Stimulated activated CD4-positive, alpha-beta T cell treated with anti-CD3 and anti-CD28 coated beads, Interleukin-1b, Interleukin-23, amount 100 ng/mL, for 24 hours (primary cell): ENCODE measurements at places on chromosomes 5 and 9.
A peak's percentile ranks its signal among the peaks of the same experiment; 100 is the strongest.

DNA sequence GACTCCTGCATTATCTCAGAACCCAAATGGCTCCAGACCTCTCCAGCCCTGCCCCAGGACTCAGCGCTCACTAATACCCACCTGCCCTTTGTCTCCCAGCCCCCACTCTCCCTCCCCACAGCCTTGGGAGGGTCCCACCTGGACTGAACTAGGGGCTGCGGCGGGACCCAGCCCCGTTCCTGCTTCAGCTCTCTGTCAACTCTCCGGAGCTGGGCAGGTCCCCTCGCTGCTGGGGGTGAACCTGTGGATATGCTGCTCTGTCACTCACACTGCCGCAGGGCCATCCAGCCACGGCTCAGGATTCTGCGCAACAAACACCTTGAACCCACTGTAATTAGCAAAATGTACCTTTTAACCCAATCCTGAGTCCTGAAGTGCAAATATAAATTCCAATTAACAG lies 36.8 kb downstream of the NDUFS6 start:
- DNase-seq, result no peak

- no peak for DNase-seq
Observed at GRCh38 chr9:80649001-80649420, 1040.3 kb downstream of the TLE1 start.

DNA sequence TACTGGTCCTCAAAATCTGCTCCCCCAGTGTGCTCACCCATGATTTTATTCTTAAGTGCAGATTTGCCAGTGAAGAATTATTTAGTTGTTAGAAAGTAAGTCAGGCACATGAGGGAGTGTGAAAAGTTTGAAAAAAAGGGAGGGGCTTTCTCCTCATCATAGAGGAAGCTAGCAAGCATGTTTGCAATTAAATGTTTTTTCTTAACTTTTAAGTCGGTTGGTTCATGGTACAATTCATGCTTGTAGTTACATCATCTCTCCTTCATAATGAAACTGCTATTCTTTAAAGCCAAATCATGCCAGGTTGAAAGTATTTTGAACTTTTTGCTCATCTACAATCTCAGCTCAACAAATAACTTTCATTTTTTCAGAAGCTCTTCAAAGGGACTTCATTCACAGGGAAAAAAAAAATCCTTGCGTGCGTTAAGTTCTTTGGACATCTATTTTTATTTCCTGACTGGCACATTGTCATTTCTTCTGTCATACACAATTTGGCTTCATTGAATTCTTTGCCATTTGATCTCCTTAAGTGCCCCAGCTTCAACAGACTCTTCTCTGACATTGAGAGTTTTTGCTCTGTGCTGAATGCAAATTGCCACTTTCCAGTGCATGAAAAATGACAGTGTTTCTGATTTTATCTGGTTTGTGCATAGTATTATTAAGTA lies 456.9 kb downstream of the TMEM232 start:
- DNase-seq, result no peak

GRCh38 chr5:127419683-127420257 lies 97.7 kb upstream of the PRRC1 start:
- DNase-seq, result no peak

DNA sequence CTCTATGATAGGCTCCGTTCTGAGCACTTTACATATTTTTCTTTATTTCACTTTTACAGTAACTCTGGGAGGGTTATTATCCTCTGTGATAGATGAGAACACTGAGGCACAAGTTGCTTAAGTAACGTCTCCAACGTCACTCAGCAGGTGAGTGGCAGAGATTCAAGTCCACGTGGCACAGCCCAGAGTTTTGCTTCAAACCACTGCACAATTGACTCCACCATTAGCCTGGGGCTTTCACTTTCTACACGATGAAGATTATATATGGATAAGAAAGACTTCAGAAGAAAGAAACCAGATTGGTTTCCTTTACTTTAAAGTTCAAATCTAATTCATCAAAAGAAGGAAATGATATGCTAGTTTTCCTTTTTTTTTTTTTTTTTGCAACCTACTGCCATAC lies 245.9 kb downstream of the SYK start:
- DNase-seq, result no peak

DNA sequence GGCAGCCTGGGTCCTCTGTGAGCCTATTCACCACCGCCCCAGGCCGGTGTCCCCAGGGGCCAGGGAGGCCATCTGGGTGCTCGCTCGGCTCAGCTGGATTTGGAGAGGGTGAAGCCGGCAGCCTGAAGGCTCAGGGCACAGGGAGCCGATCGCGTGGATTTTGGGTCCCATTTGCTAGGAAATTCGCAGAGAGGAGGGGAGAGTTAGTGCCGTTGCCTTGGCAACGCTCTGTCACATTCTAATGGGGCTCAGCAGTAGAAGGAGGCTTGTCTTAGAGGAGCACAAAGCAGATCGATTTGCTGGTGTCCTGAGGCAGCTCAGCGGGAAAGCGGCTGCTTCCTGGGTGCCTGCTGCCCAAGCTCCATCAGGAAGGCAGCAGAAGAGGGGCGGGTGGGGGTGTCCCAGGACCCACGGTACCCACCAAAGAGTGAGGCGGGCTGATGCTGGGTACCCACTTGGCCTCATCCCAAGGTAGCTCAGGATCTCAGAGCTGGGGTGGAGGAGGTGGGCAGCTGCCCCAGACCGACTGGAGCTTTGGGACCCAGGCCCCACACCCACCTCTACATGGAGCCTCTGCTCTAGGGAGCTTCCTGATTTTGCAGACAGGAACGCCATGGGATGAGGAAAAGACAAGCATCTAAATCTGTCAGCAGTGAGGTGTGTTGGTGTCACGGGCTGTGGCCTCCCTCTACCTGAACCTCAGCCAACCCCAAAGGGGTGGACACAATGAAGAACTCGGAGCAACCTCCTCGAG lies 17.1 kb upstream of the OLFM1 start:
- DNase-seq, result no peak

GRCh38 chr5:32455311-32455710 lies 10.8 kb upstream of the ZFR start:
- no peak for DNase-seq

DNA sequence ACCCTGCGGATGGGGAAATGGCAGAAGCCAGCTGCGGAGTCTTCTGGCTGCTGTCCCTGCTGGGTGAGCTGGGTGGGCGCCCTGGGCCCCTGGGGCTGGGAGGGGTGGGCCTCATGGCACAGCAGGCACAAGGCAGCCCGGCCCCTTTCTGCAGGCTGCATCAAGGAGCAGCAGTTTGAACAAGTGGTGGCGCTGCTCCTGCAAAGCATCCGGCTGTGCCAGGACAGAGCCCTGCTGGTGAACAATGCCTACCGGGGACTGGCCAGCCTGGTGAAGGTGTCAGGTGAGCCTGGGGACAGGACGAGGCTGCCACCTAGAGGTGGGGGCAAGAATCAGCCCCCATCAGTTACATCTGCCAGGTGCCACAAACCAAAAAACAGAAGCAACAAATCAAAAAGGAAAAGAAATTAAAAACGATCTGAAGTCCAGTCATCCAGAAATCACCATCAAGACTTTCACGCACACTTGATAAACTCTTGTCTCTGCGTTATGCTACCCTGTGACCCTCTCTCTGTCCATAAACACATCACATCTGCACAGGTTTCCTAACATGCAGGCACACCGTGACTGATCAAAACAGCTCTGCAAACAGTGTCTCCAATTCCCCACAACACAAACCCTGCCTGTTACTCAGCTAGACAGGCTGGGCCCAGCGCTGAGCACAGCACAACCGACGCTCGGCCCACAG lies 13.9 kb downstream of the REXO4 start:
- DNase-seq, result peak; percentile 23

DNA sequence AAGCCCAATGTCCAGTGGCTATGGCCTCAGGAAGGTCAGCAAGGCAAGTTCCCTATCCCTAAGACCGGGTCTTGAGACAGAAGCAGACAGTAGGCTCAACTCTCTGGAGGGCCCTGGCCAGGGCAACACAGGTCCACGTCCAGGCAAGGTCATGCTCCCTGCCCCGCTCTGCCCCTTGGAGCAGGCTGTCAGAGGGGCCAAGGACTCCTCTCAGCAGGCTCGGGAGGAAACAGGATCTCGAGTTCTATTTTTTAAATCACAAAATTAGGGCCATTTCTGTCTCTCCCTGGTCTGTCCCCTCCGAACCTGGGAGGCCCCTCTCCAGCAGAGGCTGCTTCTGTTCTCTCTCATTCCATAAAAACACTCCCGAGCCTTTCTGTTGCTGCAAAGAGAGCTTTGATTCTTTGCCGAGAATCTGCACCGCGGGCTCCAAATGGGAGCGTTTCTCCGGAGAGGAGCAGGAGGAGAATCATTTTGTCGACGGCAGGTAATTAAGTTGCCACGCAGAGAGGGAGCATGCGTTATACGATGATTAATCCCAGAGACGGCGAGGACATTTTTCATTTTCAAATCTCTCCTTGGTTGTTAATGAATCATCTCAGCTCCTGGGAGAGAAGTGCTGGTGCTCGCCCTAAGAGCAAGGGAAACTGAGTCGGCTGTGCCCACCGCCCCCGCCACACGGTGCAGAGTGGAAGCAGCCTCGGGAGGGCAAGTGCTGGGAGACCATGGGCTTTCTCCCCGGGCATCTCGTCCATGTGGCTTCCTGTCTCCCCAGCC lies 24.5 kb upstream of the FCN1 start:
- DNase-seq, result no peak

GRCh38 chr9:101421653-101422065 lies 13.9 kb downstream of the ALDOB start:
- no peak for DNase-seq

DNA sequence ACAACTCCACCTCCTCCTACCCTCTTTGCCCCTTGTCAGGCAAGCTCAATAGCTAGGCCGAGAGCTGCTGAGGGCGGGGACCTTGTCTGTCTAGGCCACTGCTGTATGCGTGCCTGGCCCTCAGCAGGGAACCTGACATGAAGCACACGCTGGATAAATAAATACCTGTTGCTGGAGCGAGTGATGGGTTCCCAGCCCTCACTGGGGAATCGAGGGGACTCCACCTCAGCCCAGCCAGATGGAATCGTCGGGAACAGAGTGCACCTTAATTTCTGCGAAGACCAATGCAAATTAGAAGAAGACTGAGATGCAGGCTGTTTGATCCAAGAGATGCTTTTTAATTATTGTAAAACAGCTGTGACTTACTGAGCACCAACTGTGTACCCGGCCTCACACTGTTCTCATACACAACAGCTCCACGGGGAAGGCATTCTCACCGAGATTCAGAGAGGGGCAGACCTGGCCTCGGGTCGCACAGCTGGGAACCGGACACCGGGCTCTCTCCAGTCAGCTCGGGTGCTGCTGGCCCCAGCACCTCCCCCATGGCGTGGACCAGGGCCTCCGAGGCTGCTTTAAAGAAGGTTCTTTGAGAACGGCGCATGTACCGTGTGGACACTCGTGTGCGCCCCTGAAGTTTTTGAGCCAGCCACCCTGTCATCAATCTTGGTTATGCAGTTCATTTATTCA lies 109.7 kb upstream of the IER5L start:
- DNase-seq, result no peak

DNA sequence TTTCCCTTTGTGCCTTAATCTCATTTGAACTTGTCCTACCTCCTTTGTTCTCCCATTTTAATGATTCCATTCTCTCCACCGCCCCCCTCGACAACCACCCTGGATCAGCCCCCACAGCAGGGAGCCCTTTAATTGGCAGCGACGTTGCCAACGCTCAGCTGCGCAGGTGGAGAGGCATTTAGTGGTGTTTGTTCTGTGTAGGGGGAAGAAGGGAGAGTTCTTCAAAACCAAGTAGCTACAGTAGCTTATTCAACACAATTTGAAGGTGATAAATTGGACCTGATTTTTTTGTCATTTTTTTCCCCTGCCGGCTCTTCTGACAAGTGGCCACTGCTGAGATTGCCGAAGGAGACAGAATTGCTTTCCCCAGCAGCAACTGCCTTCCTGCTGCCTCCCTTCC lies 499.1 kb downstream of the CDK5RAP2 start:
- no peak for DNase-seq

- DNase-seq, result no peak
Observed at GRCh38 chr9:31153250-31153840, 1231.1 kb upstream of the ACO1 start.

GRCh38 chr5:34656700-34657273 lies 659 bp downstream of the RAI14 start:
- DNase-seq, result no peak

DNA sequence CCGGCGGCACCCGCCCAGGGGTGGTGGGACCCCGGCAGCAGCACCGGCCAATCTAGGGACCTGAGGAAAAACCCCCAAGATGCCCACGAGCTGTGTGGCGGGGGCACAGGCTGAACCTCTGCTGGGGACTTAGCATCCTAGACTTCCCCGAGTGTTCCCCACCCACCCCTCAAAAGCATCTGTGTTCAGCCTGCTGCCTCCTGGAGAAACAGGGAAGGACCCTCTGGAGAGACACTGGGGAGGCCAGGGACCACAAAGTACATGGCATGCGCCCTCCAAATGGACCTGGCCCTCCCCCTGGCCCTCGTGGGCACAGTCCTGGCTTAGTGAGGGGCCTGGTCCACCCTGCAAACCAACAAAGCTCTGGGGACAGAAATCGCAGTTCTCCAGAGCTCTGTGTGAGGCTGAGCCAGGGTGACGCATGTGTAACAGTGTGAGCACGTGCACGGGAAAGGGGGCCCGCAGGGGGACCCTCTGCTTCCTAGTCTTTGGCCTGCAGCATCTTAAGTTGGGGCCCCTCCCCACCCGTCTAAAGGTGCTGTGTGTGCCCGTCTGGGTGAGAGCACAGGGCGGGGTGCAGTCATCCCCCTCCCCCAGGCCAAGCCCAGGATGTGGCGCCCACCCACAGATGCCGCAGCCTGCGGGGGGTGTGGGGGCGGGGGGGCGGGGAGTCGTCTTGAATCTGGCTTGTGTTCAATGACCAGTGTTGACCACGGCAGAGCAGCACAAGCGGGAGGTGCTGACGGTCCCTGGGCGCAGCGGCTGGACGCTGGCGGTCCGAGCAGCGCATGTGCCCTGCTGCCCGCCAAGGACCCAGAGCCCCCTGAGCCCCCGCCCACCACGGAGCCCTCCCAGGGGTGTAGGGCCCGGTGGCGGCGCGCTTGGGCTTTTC lies 672 bp upstream of the KCNT1 start:
- DNase-seq, result no peak
